Lung microvascular endothelial cell (primary cell): ENCODE measurements at places on chromosomes 12 and 14.
A peak's percentile ranks its signal among the peaks of the same experiment; 100 is the strongest.

DNA sequence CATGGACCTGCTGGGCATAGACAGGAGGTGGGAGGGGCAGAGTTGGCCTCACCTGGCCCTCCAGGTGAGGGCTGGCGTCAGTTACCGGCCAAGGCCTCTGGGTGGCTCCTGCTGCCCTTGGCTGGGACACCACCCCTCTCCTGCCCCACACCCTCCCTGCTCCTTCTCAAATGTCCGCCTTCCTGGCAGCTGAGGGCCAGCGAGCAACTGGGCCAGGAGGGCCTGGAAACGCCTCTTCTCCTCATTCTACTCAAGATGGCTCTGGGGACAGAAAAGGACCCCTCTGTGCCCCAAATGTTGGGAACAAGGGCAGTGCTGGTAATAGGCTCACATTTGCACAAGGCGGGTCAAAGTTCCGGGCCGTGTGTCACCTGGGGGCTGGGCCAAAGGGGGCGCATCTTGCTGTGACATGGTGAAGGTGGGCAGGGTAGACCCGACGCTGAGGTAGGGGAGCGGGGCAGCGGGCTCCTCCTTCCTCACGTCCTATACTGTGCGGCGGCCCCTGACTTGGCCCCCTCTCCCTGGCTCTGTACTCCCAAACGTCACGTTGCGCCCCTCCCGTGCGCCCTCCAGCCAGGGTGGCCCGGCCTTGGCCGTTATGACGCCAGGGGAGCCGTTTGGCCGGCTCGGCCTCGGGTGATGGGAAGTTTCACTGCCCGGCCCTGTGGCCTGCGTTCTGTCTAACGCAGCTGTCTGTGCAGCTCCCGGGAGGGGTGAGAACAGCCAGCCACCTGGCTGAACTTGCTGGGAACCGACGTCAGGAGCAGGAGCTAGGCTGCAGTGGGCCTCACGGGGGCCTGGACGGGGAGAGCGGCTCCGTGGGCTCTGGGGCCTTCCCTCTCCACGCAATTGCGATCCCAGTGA is 18.0 kb upstream of the DLK1 start:
- DNase-seq = no peak

DNA sequence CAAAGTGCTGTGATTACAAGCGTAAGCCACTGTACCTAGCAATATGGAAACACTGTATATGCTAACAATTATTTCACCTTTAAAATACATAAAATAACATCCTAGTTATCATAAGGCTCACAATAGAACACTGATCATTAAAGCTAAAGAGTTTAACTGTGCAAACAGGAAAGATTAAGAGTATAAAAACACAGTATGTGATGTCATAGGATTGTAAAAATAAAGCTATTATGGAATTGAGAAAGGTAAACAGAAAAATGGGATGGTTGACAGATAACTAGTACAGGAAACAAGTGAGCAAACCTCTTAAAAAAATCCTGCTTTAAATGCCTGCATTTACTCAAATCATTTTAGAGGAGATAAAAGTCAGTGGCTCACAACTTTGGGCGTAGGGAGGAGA is 10.8 kb upstream of the IPO8 start:
- DNase-seq = no peak

- no peak for DNase-seq
Measured at GRCh38 chr14:73995977-73996378, 23.1 kb downstream of the ENTPD5 start.

GRCh38 chr12:131930510-131930909 is 1.4 kb downstream of the PUS1 start:
- DNase-seq = no peak

GRCh38 chr14:96246539-96246847 is 9.5 kb upstream of the BDKRB1 start:
- peak; percentile 47 for DNase-seq

- no peak for DNase-seq
Measured at GRCh38 chr12:101127521-101128219, 82.4 kb downstream of the SLC5A8 start.

DNA sequence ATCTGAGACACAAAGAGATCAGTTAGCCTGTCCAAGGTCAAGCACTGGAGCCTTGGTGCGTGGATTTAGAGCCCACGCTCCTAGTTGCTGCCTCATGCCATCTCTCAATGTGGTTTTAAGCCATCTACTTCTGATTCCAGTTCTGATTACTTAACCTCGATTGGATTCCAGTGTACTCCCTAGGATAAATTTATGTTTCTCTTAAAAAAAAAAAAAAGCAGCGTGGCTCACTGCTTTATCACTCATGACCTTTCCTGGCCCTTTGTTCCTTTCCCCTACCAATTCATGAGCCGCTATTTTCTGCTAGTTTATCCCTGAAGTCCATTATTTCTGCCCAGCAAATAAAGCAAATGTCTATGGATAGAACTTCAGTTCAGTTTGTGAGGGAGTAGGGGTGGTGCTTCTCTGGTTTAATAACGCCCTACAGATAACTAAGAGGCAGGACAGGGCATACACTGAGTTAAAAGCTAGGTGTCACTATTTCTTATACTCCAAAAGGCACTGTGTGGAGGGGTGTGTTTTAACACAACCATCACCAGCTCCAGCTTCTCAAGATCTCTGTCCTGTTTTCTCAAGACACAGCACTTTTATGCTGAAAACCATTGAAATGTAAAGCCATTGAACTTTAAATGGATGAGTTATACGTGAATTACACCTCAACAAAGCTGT is 9.8 kb upstream of the PARP11 start:
- DNase-seq = peak; percentile 31
